ENCODE measurements at places on chromosomes 1 and 21.

DNA sequence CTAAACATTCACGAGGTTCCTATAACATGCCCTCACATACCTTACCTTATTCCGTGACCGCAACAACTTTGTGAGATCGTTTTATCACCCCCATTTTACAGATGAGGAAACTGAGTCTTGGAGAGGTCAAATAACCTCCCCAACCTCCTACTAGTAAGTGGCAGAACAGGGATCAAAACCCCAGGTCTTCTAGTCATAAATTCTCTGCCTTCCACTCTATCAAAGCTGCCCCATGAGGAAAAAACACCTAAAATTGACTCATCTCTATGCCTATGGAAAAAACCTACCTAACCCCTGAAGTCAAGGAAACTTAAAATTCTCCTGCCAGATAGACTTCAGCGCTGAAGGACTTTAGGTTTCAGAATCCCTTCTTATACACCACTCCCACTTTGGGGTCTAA, 69.5 kb upstream of the ERRFI1 start:
- no peak for DNase-seq

DNA sequence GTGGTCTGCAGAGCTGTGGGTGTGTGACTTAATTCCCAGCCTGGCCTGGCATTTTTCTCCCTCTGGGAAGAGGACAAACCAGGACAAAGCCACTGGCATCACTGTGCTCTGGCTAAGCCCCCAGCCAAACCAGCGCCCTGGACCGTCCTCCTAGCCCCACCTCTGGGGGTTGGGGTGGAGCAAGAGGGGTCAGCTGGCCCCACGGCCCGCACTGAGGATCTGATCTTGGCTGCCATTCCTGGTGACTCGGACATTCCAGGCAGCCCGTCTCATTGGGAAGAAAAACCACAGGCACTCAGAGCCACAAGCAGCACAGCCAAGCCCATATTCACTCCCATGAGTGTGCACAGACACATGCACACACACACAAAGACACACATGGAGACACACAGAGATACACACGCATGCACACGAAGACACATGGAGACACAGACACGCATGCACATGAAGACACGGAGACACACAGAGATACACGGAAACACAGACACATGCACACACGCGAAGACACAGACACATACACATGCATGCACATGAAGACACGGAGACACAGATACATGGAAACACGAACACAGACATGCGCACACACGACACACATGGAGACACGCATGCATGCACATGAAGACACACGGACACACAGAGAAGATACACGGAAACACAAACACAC, 2.3 kb upstream of the MXRA8 start:
- DNase-seq = no peak

- DNase-seq = no peak
These were observed 94.0 kb downstream of the CLIC6 start for GRCh38 chr21:34762786-34763185.

- DNase-seq = no peak
These were observed 7.0 kb upstream of the KISS1 start for GRCh38 chr1:204203206-204203767.

- DNase-seq = no peak
These were observed 117.4 kb downstream of the DISC1 start for GRCh38 chr1:231743966-231744365.

DNA sequence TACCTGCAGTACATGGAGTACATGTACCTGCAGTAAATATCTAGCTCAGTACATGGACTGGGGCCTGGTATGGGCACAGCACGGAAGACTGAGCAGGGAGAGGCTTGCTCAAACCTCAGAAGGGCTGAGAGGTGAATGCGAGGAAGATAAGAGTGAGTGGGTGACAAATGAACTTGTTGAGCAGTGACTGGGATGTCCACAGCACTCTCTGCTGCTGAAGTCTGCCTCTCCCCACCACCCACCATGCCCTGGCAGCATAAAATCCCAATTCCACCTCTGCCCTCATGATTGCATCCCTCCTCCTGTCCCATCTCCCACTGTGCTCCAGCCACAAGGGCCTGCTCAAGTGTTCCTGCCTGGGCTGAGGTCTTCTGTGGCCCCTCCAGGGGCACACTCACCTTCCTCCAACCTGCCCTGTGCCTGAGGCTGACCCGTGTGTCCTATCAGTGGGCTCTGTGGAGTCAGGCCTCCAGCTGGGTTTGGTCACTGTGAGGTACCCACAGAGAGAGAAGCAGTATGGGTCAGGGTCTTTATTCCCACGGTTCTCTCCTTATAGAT, 114.2 kb downstream of the FOXD2 start:
- DNase-seq = no peak

- DNase-seq = no peak
These were observed 1.3 kb downstream of the GNG12 start for GRCh38 chr1:67831850-67832513.

GRCh38 chr1:85344256-85344694, 67.8 kb upstream of the BCL10 start:
- no peak for DNase-seq

DNA sequence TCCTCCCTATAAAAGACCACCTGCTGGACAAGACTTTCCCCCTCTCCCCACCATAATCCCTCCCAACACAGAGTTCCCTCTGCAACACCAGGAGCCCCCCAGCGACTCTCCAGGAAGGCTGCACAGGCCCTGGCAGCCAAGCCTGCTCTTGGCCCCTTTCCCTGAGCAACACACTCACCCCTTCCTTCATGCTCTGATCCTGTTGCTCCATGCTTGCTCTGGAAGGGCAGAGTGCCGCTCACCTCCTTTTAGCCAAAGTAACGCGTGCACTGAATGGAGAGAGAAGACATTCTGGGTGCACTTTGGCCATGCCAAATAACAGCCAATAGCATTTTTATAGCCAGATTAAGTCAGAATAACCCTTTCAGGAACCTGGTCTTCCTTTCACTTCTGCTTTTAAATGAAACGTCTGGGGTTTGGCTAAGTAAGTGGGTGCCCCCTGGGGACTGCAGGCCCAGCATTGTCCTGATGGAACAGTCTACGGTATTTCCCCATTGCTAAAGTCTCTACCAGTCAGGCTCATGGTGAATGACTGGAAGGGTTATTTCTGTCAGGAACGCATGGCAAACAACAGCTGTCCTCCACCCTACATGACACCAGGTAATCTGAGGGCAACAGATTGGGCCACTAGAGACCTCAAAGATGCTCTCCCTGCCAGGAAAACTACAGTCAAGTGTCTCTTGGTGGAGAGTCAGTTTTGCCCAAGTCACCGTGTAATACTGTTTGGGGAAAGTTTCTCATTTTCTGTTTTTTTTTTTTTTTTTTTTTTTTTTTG, at the start of gene SLC2A5:
Gene SLC2A5, minus strand, starts transcription at position 310 of the 775 bp plus-strand sequence. Its CDS starts 99 bp downstream, at position 211.
- DNase-seq = no peak

- DNase-seq = no peak
These were observed 28.1 kb upstream of the EPHA2 start for GRCh38 chr1:16183765-16184556.

GRCh38 chr1:243924188-243924587, 74.1 kb upstream of the AKT3 start:
- DNase-seq = no peak

GRCh38 chr21:43882952-43883545, 18.0 kb downstream of the AGPAT3 start:
- DNase-seq = no peak

DNA sequence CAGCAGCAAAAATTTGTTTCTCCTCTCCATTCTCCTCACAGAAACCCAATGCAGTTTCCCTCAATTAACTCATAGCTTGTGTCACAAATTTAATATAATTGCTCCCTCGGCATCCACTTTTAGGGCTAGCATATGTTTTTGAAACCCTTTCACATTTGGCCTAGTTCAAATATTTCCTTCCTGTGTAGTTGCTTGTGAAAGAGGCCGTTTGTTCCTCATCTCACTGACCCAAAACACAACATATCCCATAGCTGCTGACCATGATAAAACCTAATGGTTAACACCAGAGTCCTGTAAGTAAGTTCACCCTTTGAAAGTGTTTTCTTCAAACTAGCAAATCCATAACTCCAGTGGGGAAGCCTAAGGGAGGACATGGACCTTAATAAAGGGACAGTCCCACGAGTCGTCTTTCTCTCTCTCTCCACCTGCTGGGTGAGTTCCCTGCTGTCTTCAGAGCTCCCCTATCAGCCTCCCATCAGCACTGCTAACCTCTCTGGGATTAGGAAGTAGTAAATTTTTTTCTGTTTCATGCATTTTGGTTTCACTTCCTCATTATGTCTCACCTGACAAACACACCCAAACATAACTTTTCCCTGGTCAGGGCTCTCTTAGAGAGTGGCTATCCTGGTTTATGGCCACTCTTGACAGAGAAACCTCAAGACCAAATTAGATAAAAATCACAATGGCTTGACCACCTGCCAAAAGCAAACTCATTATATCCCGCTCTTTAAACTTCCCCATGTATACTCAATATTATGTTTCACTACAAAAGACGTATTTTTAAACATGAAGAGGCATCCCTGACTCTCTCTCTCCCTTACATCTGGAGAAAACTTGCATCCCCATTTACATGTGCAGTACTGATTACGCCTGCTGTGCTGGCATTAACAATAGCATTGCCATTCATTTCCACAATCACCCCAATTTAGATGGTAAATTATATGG, 177.7 kb upstream of the HP1BP3 start:
- DNase-seq = no peak

DNA sequence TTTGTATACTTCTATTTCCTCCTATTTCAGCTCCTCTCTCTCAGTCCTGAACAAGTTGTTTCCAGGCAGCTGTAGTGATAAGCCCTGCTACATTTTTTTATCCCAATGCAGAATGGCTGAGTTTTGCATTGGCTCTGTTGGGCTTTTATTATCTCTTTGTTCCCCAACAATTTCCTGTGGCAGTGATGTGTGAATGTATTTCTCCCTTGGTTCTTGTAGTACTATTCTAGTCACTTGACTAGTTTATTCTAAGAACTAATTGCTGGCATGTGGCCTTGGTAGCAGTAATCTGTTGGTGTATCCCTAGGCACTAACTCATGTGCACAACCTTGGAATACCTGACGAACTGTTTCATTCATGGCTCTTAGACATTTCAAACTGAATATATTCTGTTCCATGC, 60.7 kb downstream of the NFASC start:
- no peak for DNase-seq

DNA sequence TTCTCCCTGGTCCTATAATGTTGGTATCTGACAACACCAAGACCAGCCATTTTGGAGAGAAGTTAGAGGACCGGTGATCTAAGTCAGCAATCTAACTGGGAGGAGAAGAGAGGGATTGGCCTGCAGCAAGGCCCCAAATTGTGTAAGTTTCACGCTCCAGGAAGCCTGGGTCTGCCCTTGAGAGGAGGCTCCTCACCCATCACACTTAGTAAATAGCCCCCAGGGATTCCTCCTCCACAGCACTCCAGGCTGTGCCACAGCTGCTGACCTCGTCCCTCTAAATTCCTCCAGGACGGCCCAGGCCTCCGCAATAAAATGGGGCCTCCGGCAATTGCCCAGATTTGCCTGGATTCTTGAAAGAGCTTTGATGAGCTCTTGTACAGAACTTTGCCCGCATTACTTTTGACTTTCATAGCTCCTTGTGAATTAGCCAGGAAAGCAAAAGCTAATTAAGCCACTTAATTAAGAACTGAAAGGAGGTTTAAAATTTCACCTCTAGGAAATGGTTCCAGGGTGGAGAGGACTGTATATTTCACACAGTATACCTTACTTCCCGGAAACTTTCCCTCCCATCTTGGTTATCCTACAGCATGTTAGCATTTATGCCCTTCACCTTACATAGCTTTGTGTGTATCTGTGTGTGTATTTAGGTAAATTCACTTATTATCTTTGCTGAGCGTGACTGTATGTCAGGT, 90.5 kb downstream of the LAMC2 start:
- no peak for DNase-seq

- DNase-seq = no peak
These were observed 131.7 kb downstream of the HHIPL2 start for GRCh38 chr1:222416001-222416791.

GRCh38 chr21:28696844-28697410, 295.8 kb downstream of the LTN1 start:
- no peak for DNase-seq

DNA sequence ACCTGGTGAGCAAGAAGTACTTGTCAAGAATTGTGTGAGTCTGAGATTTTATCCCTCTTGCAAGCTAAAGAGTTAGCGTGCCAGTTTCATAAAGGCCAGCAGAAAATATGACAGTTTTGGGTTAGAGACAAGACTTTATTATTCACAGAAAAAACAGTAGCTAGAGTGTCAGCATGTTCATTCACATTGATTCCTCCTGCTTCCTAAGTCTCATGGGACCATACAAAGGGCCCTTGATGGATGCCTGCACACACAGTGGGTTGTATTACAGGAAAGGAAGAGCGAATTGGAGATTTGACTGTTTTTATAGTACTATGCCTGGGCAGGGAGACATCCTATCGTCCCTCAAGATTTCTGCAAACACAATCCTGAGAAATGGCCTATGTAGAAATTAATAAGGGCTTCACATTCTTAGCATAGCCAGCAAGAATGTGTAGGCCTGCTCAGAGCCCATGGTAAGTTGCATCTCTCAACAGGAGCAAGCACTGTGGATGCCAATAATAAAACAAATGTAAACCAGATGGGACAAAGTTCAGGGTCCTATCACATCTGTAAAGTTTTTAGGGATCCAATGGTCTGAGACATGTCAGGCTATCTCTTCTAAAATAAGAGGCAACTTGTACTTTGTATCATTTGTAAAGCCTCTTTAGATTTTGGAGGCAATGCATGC, 4.0 kb upstream of the ASPM start:
- no peak for DNase-seq

DNA sequence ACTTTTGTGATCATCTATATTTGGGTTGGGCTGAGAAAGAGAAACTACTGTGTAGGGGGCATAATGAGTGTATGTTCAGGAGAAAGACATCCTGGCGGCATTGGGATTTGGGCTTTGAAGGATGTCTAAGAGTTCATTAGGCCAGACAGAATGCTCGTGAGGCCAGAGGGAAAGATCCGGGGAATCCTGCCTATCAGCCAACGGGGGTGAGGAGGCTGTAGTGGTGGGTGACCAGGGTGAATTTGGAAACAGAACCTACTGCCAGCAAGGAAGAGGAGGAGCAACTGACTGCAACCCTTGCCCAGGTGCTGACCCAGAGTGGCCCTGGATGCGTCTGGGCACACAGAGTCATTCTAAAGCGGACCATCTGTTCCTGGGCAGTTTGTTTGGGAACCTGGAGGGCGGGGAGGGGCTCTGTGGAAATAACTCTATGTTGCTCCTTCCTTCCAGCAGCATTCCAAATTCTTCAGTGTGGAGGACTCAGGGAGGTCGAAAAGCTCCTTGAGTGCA, 56.9 kb upstream of the ECE1 start:
- no peak for DNase-seq

DNA sequence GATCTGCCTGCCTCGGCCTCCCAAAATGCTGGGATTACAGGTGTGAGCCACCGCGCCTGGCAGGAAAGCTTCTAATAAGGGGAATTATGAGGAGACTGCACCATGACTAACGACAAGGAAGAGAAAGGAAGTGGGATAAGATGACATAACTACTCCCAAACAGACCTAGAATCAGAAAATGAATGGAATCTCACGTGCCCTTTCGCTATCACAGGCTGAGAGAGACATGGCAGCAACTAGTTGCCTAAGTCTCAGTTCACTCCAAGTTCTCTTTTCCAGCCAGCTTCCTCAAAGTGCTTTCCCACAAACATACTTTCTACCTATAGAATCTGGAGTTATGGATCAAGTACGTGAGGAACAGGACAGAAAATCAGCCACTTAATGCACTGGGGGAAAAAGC, 2.0 kb downstream of the PI4KB start:
- no peak for DNase-seq

GRCh38 chr1:6360117-6360496, 33.5 kb downstream of the ACOT7 start:
- DNase-seq = no peak

- DNase-seq = peak; percentile 30
These were observed 22.7 kb downstream of the ZBTB8OS start for GRCh38 chr1:32627596-32628162.

- DNase-seq = no peak
These were observed 10.9 kb upstream of the CCT8 start for GRCh38 chr21:29084372-29084771.

Measured in effector memory CD8-positive, alpha-beta T cell (primary cell).